Hematopoietic multipotent progenitor cell treated with erythropoietin and hydrocortisone succinate and interleukin-3 and kit ligand, for 6 days (in vitro differentiated cells): ENCODE measurements at places on chromosomes 7 and 10.

GRCh38 chr7:83410989-83411591 lies 237.8 kb downstream of the SEMA3E start:
- peak; percentile 75 for DNase-seq

- DNase-seq: no peak
These were observed 167.0 kb downstream of the MDFIC start for GRCh38 chr7:115088893-115089292.

GRCh38 chr10:110670335-110670734 lies 26.2 kb downstream of the RBM20 start:
- no peak for DNase-seq

- no peak for DNase-seq
These were observed 8.8 kb upstream of the TRPV6 start for GRCh38 chr7:142894112-142894984.

- no peak for DNase-seq
These were observed 984.4 kb upstream of the AUTS2 start for GRCh38 chr7:68613897-68614296.

DNA sequence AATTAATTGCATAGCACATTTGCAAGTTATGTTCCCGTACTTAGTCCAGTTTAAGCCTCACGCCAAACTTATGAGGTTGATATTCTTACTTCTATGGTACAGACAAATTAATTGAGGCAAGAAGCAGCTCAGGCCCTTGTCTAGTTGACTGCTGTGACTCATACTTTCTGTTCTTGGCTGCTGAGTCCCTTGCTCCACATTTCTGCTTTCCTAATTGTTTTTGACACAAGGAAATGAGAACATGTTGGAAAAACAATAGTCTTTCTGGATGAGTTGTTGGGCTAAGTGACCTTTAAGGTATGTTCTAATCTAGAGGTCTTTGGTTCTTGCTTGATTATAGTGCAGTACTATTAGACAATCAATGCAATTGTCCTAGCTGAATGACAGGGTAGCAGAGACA lies 331.8 kb downstream of the NRG3 start:
- no peak for DNase-seq

GRCh38 chr10:101771380-101771779 lies 4.5 kb downstream of the FGF8 start:
- no peak for DNase-seq

DNA sequence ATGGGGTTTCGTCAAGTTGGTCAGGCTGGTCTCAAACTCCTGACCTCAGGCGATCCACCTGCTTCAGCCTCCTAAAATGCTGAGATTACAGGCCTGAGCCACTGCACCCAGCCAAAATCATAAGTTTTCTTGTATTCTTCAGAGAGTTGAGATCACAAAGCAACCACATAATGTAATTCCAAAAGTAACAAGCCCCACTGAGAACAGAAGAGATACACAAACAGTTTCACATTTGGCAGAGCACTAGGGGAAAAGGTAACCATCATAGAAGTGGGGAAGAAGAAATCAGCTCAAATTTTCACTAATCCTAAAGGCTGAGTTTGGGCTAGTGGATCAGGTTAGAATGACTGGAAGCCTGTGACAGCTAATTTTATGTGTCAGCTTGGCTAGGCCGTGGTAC lies 5.4 kb upstream of the CEP41 start:
- DNase-seq: no peak

DNA sequence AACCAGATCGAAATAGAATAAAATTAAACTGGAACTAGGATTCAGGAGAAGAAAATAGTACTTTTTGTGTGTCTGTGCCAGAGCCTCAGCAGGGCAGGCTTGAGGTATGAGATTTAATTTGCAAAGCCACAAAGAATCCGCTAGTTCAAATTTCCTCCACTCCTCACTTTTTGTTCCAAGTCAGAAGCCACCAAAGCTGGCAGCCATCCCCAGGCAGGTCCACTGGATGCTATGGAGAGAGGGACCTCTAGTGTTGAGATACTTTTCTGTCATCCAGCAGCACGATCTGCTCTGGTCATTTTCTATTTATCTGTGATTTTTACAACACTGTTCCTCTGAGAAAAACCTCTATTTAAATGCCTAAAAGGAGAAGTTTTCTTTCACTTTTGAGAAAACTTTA lies 147.9 kb upstream of the FRMD4A start:
- peak; percentile 16 for DNase-seq

DNA sequence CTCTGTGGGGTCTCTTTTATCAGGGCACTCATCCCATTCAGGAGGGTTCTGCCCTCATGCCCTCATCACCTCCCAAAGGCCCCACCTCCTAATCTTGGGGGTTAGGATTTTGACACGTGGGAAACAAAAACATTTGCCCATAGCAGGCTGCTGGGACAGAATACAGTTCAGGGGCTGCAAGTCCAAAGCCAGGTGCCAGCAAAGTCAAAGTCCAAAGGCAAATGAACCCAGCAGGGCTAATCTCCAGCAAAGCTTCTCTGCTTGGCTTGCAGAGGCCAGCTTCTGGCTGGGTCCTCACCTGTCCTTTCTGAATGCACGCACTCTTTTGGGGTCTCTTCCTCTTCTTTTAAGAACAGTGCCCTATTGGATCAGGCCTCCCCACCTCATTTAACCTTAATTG lies 359.9 kb downstream of the DPP6 start:
- DNase-seq: no peak

DNA sequence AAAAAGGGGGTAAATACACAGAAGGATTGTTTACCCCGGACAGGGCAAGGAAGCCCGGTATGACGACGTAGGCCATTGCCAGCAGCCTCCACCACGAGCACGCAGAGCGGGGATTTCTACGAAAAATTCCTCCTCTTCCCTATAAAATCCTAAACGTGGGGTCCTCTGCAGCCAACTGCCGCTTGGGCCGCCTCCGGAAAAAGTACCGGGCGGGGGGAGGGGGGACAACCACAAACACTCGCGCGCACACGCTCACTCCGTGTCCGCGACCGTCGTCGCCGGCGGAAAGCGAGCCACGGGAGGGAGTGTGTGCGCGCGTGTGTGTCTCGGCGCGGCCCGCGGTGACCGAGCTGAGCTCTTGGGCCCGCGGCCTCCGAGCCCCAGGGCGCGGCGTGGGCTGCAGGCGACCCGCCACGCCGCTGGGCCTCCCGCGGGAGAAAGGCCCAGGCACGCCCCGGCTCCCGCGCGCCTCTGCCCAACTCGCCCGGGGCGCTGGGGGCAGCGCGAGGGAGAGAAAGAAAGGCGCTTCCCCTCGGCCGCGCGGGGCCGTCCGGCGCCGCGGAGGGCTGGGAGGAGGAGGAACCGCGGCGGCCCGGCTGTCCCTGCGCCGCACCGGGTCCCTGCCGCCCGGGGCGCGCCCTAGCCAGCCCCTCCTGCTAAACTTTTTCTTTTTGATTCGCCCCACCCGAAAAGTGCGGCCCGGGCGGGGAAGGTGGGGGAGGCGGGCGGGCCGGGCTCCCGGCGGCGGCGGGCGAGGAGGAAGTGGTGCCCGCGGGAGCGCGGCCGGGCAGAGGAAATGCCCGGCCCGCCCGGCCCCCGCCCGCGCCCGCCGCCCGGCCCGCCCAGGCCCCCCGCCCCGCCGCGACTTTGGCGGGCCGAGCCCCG lies 1.5 kb downstream of the CTBP2 start:
- peak; percentile 75 for DNase-seq

- DNase-seq: no peak
These were observed 230.2 kb downstream of the PCLO start for GRCh38 chr7:82932516-82932915.

- no peak for DNase-seq
These were observed 104.3 kb downstream of the KCNMA1 start for GRCh38 chr10:77533146-77533886.

GRCh38 chr10:70145666-70146488 lies 623 bp downstream of the TYSND1 start:
- peak; percentile 77 for DNase-seq

GRCh38 chr7:671415-672042 lies 55.0 kb upstream of the DNAAF5 start:
- no peak for DNase-seq

DNA sequence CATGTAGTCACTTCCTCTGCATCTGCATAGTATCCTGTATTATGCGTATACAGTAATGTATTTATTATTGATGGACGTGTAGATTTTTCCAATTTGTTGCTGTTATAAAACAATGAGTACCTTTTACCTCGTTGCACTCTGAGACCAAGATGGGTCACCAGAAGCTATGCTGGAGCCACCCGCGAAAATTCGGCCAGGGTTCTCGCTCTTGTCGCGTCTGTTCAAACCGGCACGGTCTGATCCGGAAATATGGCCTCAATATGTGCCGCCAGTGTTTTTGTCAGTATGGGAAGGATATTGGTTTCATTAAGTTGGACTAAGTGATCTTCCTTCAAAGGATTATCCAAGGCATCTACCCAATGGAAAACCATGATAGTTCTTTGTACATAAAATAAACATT lies 1.0 kb downstream of the PSMC2 start:
- peak; percentile 6 for DNase-seq
